ENCODE measurements at places on chromosomes 3 and 15. TPM values are rescaled to one million over a fixed set of nuclear protein-coding genes. Genes with fewer than 3 reads are reported as not detected.
A peak's percentile ranks its signal among the peaks of the same experiment; 100 is the strongest.

GRCh38 chr3:16423298-16423697 is 90.2 kb downstream of the RFTN1 start:
- no peak for DNase-seq

DNA sequence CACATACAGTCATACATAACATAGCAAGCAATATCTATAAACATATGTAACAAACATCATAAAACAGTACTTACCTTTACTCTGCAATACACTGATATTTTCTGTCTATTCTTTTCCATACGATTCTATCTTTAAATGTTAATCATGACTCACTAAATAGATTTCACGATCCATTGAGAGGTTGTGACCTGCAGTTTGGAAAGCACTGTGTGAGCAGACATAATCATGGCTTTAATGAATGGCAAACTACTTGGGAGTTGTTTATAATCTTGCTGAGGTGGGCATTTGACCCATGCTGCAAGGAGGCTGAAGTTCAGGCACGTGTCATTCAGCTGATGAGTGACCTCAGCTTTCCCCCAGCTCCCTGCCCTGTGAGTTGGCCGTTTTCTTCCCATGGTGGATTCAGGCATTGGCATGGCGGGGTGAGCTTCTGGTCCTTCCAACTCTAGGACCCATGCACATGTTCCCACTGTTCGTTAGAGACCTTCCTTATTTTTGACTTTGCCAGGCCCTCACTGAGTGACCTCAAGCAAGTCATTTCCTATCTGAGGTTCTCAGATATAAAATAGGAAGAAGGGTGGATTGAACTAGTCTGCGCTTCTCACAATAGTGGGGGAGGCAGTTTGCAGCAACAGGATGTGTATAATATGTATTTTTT is 41.7 kb downstream of the PAQR5 start:
- no peak for DNase-seq

GRCh38 chr3:8984526-8984925 is 21.3 kb upstream of the RAD18 start:
- no peak for DNase-seq

GRCh38 chr15:58705105-58705504 is 44.4 kb downstream of the ADAM10 start:
- no peak for DNase-seq

The SYNPR gene
- total RNA-seq: not detected

- DNase-seq: no peak
Measured at GRCh38 chr3:17602126-17602525, 140.3 kb downstream of the TBC1D5 start.

- no peak for DNase-seq
Measured at GRCh38 chr3:50487181-50487580, 16.3 kb downstream of the CACNA2D2 start.

The CIDEC gene
- 6.7 TPM for total RNA-seq

GRCh38 chr15:41416128-41416741 is 660 bp upstream of the RTF1 start:
- DNase-seq: no peak

The GOLGA8R gene
- 3.6 TPM for total RNA-seq

GRCh38 chr3:64502284-64502683 is 185.5 kb downstream of the ADAMTS9 start:
- DNase-seq: no peak

The C2CD4A gene
- not detected for total RNA-seq

The RAB6B gene
- 58.8 TPM for total RNA-seq

- no peak for DNase-seq
Measured at GRCh38 chr15:43230640-43231115, 9.9 kb upstream of the EPB42 start.

The SCN5A gene
- 163 TPM for total RNA-seq

DNA sequence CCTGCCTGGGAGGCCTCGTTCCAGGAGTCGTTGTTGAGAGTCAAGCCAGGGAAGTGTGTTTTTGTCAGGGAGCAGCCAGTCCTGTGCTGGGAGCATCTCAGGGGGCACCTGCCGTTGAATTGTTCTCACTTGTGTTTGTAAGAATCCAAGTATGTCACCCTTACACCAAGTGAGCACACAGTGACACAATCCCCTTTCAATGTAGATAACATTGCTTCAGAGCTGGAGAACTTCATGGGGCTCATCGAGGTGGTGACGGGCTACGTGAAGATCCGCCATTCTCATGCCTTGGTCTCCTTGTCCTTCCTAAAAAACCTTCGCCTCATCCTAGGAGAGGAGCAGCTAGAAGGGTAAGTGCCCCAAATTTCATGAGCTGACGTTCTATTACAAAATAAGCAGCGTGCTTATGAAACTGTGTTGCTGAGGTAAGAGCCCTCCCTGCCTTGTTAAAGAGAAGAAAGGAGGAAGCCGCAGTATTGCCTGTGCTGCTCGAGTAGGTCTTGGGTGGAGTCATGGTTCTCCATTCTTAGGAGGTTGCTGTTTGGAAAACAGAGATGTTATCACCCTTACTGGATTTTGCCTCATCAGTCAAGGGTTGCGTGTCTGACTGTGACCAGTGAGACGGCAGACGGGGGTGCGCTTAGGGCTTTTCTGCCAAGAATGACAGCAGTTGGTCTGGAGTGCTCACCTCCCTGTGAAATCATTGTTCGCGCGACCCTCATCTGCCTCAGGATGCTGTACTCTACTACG is 108.1 kb downstream of the PGPEP1L start:
- DNase-seq: no peak

The SMAD3 gene
- 18.0 TPM for total RNA-seq

The GNAI2 gene
- total RNA-seq: 153 TPM

DNA sequence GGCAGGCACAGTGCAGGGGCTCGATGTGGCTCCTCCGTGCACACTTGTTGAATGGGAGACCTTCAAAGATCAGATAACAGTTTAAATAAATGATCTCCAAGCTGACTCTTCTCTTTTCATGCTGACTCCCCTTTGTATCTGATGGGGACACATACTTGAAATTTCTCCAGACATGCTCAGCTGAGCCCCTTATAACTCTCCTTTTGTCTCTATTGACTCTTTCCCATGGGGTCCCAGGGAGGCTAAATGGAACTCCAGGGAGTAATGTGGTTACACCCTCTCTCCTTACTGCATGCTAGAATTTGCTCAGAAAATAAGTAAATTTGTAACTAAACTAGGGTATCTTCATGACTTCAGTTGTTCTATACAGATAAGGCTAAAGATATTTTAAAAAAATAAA is 48.2 kb upstream of the TM4SF4 start:
- DNase-seq: no peak

The IGF2BP2 gene
- 15.9 TPM for total RNA-seq

The WDR93 gene
- total RNA-seq: not detected

- DNase-seq: no peak
Measured at GRCh38 chr15:45529613-45530012, 7.1 kb upstream of the SLC30A4 start.

DNA sequence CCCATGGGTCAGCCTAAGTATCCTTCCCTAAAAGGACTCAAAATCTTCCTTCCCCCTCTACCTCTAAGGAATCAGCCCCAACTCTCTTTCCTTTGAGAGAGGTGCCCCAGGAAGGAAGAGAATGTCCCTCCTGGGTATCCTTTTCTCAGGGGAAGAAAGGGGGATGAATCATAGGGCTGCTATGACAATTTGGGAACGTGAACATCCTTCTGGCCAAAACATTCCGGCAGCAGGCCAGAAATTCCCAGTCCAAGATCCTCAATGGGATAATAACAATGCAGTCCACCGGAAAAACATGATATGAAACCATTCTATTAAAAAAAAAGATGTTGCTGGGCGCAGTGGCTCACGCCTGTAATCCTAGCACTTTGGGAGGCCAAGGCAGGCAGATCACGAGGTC is 50.8 kb upstream of the CACNA2D3 start:
- DNase-seq: no peak

The C3orf20 gene
- not detected for total RNA-seq

The FBXW12 gene
- total RNA-seq: not detected

The CCR9 gene
- total RNA-seq: not detected

The IQCF5 gene
- total RNA-seq: not detected

The SH2D7 gene
- total RNA-seq: not detected

- DNase-seq: no peak
Measured at GRCh38 chr15:30928076-30928475, 24.4 kb downstream of the FAN1 start.

GRCh38 chr3:129820587-129820986 is 72.9 kb downstream of the TMCC1 start:
- no peak for DNase-seq

GRCh38 chr3:30676424-30677346 is 70.3 kb downstream of the TGFBR2 start:
- no peak for DNase-seq

DNA sequence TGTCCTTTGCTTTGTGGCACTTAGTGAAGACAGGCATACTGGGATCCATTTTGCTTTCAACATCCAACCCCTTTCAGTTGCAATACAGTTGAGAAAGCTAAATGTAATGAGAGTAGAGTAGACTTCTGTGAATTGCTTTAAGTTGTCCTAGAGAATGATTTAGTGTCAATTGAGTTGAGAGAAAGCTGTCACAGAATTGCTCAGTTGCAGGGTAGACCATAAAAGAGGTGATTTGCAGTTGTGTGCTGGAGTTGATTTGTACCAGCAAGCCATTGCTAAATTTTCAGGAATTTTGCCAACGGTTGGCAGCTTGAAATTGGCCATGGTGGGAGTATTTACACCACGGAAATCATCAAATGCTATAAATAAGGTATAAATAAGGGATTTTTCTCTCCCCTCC is 2.2 kb downstream of the ABHD5 start:
- no peak for DNase-seq

- no peak for DNase-seq
Measured at GRCh38 chr3:31828007-31828406, 153.1 kb downstream of the OSBPL10 start.

- no peak for DNase-seq
Measured at GRCh38 chr15:79222808-79223207, 59.7 kb upstream of the ANKRD34C start.

The GASK1A gene
- total RNA-seq: 0.92 TPM

DNA sequence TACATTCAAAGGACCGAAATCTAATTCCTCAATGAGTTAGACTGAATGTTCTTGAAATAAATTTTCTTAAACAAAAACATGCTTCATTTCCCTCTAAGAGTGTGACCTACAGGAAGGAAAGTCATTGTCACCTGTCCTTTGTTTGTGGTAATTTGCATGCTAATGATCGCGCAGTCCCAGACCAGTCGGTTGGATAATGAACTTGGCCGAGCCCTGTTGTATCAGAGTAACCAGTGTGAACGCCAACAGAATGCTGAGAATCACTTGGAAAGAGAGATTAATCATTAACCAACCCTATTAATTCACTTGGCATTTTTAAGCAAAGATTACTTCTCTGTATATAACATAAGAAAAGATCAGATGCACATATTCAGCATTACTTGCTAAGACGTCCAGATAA is 8.1 kb upstream of the ARNT2 start:
- DNase-seq: no peak

- DNase-seq: no peak
Measured at GRCh38 chr3:13475871-13476590, 4.1 kb upstream of the HDAC11 start.

GRCh38 chr3:20154928-20155327 is 31.1 kb downstream of the SGO1 start:
- no peak for DNase-seq

The ALPK3 gene
- total RNA-seq: 132 TPM

The ATP13A4 gene
- total RNA-seq: 0.38 TPM

DNA sequence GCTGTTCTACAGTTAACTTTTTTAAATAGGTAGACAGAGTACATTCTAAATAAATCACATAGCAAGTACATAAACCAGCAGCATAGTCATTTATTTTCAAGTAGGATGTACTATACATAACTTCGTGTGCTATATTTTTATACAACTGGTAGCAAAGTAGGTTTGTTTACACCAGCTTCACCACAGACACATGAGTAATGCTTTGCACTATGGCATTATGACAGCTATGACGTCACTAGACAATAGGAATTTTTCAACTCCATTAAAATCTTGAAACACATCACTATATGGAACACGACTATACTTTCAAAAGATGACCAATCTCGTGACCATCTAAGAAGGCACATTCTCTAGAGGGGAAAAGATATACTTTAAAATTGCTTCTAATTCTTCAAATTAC is 3.5 kb downstream of the TEX55 start:
- DNase-seq: no peak

GRCh38 chr3:140205598-140205997 is 270.6 kb downstream of the CLSTN2 start:
- no peak for DNase-seq

DNA sequence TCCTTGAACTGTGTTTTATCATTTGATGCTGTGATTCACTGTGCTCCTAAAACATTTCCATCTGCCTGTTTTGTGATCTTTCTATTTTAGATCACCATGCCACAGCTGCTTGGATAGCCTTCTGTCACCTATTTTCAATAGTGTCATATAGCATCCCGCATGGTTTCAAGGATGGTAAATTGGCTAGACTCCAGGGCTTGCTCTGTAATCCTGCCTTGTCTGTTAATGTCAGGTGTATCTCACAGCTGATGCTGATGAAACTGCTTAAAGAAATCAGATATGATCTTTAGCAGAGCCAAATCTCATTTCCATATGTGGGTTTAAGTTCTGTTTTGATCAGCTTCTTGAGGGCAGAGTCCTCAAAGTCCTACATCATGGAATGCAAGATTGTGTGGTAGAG is 182.2 kb downstream of the UBE2E2 start:
- DNase-seq: no peak

The RBP2 gene
- not detected for total RNA-seq

GRCh38 chr3:116524453-116525210 is 79.3 kb upstream of the LSAMP start:
- no peak for DNase-seq

- peak; percentile 85 for DNase-seq
Measured at GRCh38 chr3:37456270-37456708, 281.9 kb upstream of the LRRFIP2 start.

The SPINK8 gene
- total RNA-seq: not detected

GRCh38 chr3:68424796-68425460 is 507.4 kb downstream of the TAFA4 start:
- no peak for DNase-seq

GRCh38 chr3:194481103-194481502 is 5.7 kb downstream of the ATP13A3 start:
- DNase-seq: no peak

GRCh38 chr15:64209680-64210334 is 47.0 kb upstream of the PPIB start:
- DNase-seq: no peak

The TRH gene
- total RNA-seq: not detected

- peak; percentile 9 for DNase-seq
Measured at GRCh38 chr3:51706021-51706485, 815 bp upstream of the GRM2 start.

DNA sequence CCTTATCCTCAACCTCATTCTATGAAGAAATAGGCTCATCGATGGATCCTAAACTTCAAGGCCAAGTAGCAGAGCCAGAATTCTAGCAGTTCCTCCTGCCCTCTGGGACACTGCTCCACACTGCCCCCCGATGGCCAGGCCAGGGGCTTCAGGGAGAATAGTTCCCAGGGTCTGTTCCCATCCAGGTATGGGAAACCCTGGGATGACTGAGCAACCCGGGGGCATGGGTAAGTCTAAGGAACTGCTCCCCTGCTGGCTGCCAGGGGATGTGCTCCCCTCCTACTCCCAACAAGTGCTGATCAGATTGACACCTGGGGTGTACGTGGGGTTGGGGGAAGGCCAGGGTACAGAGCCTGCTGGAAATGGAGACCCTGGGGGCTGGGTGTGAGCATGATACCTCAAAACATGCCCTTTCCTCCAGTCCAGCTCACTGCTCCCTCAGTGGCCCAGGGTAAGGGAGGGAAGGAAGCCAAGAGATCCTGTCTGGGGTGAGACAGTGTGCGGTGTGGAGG is 7.6 kb downstream of the ULK3 start:
- peak; percentile 81 for DNase-seq

GRCh38 chr15:69976366-69976994 is 121.2 kb downstream of the TLE3 start:
- no peak for DNase-seq
